ENCODE measurements at places on chromosomes 4 and X. TPM values are rescaled to one million over a fixed set of nuclear protein-coding genes. Genes with fewer than 3 reads are reported as not detected.
A peak's percentile ranks its signal among the peaks of the same experiment; 100 is the strongest.

DNA sequence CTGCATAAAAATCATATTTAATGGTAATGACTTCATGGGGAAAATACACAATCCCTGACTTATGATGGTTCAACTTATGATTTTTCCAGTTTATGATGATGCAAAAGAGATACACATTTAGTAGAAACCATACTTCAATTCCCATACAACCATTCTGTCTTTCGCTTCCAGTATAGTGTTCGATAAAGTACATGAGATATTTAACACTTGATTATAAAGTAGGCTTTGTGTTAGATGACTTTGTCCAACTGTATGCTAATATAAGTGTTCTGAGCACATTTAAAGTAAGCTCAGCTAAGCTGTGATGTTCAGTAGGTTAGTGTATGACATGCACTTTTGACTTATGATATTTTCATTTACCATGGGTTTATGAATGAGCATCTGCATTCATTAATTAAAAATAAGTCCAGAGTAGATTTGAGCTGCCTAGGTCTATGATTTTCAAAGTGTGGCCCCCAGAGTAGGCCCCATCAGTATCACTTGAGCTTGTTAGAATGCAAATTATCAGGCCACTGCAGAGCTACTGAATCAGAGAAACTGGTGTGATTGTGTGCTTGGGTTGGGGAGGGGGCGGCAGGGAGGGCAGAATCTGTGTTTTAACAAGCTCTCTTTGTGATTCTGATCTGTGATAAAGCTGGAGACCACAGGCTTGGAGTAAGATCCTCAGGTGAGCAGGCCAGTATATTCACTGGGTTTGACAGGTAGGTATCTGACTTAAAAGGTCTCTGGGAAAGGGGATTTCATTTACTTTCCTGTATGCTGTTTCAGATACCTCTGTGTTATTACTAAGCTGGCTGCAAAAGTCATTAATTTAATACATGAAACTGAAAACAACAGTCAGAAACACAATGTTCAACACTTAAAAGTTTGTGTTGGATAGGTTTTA is 8.4 kb downstream of the ATP10D start:
- DNase-seq: no peak

GRCh38 chr4:129446074-129446473 is 350.1 kb downstream of the C4orf33 start:
- peak; percentile 69 for DNase-seq

DNA sequence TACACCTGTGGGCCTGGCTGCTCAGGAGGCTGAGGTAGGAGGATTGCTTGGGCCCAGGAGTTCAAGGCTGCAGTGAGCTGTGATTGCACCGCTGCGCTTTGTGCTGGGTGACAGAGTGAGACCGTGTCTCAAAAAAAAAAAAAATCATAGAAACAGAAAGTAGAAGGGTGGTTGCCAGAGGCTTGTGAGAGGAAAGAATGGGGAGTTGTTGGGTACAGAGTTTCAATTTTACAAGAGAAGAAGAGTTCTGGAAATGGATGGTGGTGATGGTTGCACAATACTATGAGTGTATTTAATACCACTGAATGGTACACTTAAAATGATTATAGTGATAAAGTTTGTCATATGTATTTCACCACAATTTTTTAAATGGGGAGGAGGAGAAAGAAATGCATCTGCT is 10.2 kb upstream of the GLOD5 start:
- DNase-seq: no peak

GRCh38 chr4:121454251-121454979 is 73.6 kb upstream of the QRFPR start:
- peak; percentile 18 for DNase-seq

GRCh38 chr4:124537971-124538370 is 174.6 kb downstream of the ANKRD50 start:
- DNase-seq: no peak

DNA sequence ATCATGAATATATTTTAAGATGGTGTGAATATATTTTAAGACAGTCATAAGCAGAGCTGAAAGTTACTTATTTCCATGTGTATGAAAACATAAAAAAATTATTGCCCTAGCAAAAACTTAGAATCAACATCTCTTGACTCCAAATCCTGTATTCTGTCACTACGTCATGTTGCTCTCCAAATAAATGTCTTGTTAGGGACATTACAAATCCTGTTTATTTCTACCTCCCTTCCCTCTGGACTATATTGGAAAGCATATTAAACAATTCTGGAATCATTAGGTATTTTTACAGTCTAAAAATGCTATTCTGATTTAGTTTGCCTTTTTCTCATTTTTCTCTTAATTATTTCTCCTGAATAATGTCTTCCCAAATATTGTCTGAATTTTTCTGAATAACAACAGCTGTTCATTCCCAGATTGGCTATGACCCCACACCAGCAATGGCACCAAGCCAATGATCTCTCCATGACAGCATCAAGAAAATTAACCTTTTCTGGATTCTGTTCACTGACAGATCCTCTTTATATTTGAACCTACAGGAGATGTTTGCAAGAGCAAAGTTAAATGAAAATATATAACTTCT is 523.1 kb downstream of the IQCM start:
- no peak for DNase-seq

DNA sequence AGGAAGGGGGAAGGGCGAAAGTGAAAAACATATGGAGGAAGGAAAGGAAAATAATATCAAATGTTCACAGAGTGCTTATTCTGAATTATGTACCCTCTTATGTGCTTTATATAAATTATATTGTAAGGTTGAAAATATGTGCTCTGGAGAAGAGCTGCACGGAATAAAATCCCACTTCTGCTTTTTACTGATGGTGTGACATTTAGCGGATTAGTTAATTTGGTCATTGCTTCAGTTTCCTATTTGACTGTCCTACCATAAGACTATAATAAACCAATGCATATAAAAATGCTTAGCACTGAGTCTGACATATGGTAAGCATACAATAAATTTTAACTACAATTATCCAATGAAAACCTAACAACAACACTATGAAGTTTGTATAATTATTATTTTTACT is 86.2 kb downstream of the NPFFR2 start:
- no peak for DNase-seq

DNA sequence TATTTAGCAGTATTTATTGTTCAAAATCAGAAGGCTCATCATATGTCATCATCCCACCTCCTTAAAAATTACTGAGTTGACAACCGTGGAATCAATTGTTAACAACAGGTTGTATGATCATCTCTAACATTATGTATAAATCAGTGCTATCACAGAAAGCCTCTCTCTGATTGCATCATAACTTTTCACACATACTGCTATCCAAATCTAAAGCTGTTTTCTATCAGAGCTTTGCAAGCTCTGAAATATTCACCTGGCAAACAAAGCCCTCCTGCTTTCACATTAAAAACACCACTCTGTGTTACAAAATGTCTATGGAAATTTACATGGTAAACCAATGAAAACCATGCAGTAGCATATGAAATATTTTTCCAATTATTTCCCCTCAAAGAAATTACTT is 310.0 kb downstream of the PDGFC start:
- DNase-seq: no peak

- no peak for DNase-seq
Observed at GRCh38 chr4:6889736-6890324, 19.8 kb upstream of the TBC1D14 start.

- peak; percentile 12 for DNase-seq
Observed at GRCh38 chr4:174278467-174278866, 5.0 kb downstream of the FBXO8 start.

GRCh38 chrX:96692890-96693289 is 8.2 kb downstream of the DIAPH2 start:
- no peak for DNase-seq

GRCh38 chrX:71549986-71550385 is 17.1 kb downstream of the OGT start:
- no peak for DNase-seq

DNA sequence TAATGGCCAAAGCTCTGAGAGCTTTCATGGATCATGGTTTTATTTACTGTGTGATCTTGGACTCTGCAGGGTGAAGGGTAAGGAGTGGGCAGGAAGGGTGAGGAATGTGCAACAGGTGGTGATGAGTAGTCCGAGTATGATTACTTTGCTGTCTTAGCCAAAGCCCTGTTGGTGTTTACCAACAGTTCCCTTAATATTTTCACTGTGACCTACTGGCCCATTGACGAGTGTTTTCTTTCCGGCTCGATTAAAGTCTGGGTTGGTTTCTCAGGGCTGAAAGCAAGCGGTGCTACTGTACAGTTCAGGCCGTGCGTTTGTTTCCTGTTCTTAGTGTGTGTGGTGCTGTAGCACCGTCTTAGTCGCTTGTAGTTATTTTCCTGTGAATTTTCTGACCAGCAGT is 2.6 kb downstream of the ARHGAP24 start:
- no peak for DNase-seq

GRCh38 chr4:99473131-99473530 is 37.7 kb upstream of the C4orf17 start:
- DNase-seq: no peak

DNA sequence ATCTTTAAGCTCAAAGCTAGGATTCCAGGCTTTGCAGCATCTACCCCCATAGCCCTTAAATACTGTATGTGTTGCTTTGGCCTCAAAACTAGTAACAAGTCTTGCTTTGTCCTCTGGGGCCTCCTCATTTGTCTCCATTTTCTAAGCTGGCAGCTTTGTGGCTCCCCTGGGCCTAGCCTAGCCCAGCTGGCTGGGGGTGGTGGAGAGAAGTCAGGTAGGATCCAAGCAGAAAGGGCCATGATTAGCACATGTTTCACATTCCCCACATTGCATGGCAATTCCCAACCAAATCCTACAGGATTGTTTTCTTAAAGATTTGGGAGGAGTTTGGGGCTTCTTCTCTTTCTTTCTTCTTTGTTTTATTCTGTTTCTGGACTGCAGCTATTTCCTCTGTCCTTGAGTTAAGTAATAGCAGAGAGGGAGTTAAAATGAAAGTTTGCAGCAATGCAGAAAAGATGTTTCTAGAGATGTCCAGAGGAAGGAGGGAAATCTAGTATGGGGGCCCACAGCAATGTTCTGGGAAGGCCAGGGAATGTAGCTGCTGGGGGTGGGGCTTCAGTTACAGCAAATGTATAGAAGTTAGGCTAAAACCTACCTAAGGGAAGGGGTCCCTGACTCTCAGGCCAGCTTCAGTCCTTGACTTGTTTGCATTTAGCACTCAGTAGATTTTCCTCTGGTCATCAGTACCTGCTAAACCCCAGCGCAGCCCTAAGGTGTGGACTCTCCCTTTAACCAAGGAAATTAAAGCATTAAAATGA is 92.1 kb downstream of the SHROOM4 start:
- DNase-seq: no peak

DNA sequence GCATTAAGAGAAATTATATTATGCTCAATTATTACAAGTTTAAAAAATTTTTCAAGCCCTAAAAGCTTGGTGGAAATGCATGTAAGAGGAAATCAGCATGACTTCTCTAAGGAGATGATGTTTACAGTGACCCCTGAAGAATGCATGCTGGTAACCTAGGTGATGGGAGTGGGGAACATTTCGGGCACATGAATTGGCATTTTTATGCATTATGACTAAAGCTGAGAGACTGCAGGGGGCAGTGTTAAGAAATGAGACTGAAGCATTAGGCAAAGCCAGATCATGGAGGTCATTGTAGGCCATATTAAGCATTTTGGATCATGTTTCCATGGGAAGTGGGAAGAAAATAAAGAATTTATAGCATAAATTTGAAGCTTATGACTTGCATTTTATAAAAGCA is 421.3 kb downstream of the FAT4 start:
- DNase-seq: peak; percentile 27

DNA sequence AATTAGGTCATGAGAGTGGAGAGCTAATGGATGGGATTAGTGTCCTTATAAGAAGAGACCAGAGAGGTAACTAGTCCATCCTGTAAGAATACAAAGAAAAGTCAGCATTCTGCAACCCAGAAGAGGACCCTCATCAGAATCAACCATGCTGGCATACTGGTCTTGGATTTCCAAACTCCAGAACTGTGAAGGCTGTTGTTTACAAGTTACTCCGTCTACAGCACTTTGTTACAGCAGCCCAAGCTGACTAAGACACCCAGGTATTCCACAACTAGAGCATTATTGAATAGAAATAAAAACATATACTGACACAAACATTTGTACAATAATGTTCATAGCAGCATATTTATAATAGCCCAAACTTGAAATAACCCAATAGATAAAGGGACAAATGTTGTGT is 9.2 kb downstream of the TMEM156 start:
- no peak for DNase-seq

DNA sequence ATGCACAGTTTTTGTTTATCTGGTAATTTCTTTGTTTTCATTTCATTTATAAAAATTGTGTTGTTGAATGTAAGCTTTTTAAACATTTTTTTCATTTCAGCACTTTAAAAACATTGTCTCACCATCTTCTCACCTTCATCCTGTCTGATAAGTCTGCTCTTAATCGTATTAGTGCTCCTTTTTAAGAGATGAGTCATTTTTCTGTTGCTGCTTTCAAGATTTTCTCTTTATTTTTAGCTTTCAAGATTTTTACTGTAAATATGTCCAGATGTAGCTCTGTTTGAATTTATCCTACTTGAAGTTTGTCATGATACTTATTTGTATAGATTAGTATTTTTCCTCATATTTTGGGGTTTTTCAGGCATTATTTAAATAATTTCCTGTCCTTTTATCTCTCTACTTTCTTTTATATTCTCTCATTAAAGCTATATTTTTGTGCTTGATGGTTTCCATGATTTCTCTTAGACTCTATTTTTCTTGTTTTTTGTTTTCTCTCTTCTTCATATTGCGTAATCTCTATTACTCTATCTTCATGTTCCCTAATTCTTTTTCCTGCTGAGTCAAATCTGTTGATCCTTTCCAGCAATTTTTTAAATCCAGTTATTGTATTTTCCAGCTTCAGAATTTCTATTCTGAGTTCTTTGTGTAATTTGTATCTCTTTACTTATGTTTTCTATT is 1400.4 kb upstream of the PCDH7 start:
- no peak for DNase-seq

DNA sequence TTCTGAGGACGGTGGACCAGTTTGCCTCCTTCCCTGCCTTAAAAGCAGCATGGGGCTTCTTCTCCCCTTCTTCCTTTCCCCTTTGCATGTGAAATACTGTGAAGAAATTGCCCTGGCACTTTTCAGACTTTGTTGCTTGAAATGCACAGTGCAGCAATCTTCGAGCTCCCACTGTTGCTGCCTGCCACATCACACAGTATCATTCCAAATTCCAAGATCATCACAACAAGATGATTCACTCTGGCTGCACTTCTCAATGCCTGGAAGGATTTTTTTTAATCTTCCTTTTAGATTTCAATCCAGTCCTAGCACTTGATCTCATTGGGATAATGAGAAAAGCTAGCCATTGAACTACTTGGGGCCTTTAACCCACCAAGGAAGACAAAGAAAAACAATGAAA is 255.3 kb downstream of the RAPGEF2 start:
- peak; percentile 66 for DNase-seq

ENOPH1 gene
- 136 TPM for total RNA-seq

HNRNPD gene
- total RNA-seq: 24.1 TPM

ARR3 gene
- not detected for total RNA-seq

FOXR2 gene
- not detected for total RNA-seq

TMEM150C gene
- total RNA-seq: 0.13 TPM

SPANXA1 gene
- total RNA-seq: not detected

GPR82 gene
- not detected for total RNA-seq

RS1 gene
- total RNA-seq: not detected

FSTL5 gene
- not detected for total RNA-seq

HPGDS gene
- total RNA-seq: not detected

QRFPR gene
- total RNA-seq: not detected

Data from bronchial epithelial cell (primary cell).